ENCODE measurements at places on chromosomes 4 and X. TPM values are rescaled to one million over a fixed set of nuclear protein-coding genes. Genes with fewer than 3 reads are reported as not detected.

HSPA4L gene
- total RNA-seq = 5.6 TPM

ZFYVE28 gene
- total RNA-seq = 1.8 TPM

BMPR1B gene
- total RNA-seq = 4.3 TPM

TMEM156 gene
- 16.6 TPM for total RNA-seq

SMIM31 gene
- 0.05 TPM for total RNA-seq

ZNF732 gene
- not detected for total RNA-seq

ASB5 gene
- 0.03 TPM for total RNA-seq

PTPN13 gene
- total RNA-seq = 3.7 TPM

NKX3-2 gene
- 0.17 TPM for total RNA-seq
